NCI-H345 (cell line): ENCODE measurements at places on chromosomes 3 and 15.

DNA sequence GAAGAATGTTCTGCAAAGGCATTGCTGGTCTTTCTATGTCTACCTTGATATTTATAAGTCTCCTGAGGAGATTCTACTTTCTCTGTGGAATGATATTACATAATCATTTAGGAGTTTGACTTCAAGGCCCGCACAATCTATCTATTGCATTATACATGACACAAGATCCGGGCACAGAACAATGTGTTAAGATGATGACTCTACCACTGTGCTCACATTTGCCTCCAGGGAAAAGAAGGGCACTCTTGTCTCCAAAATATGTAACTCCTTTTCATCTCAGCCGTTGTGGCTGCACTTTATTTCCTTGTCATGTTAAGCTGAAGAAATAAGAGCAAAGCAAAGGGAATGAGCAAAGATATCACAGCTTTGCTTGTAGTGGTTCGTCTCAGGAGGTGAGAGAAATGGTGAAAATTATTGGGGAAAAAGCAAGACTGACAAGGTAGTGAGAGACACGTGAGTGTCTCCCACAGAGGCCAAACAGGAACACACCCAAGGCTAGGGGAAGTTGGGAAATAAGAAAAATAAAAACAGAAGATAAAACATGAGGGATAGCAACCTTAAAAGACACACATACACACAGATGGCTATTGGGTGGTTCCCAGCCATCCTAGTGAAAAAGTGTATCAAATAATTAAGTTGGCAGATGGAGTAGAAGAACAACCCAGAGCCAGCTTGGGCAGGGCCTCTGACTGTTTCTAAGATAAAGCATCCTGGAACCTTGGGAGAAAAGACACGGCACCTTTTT is 184.3 kb downstream of the P3H2 start:
- no peak for DNase-seq

GRCh38 chr3:21718161-21718765 is 32.7 kb downstream of the ZNF385D start:
- DNase-seq, result no peak

- DNase-seq, result no peak
These were observed 40.7 kb downstream of the SYN2 start for GRCh38 chr3:12044860-12045259.

GRCh38 chr3:195312714-195313113 is 41.8 kb upstream of the XXYLT1 start:
- DNase-seq, result no peak

DNA sequence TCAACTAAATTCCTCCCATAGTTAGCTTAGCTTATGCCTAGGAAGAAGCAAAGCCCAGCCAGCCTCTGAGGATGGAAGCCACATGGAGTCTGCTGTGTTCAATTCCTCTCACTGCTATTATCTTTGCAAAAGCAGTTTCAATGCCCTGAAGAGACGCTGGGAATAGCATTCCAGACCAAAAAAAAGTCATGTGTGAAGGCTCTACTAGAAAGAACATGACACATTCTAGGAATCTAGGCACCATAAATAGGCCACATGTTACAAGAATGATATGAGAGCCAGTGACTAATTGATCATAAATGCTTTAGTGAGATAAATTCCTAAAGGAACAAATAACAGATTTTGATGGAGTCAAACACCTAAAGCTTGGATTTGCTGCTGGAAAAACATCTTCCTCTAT is 800.8 kb downstream of the TUSC7 start:
- no peak for DNase-seq

DNA sequence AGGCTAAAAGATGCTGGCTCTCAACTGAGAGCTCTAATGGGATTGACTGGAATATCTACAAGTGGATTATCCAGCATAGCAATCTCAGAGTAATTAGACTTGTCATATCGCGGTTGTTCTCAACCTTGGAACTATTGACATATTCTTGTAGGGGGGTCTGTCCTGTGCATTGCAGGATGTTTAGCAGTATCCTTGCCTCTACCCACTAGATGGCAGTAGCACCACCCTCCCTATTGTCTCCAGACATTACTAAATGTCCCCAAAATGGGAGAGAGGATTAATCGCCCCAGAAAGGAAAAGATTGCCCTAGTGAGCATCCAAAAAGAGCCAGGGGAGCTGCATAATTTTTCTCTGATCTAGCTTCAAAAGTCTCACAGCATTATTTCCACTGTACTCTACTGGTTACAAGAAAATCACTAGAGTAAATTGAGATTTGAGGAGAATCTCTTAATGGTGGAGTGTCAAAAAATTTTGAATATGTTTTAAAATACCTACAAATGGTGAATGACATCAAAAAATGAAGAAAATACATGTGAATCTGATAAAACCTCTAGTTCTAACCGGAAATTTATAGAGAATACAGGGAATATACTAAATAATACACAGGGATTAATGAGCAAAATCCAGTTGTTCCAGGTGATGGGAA is 388.2 kb upstream of the AGTR1 start:
- DNase-seq, result peak; percentile 16

GRCh38 chr15:77654975-77655374 is 22.3 kb upstream of the LINGO1 start:
- DNase-seq, result no peak

- no peak for DNase-seq
These were observed 83.9 kb downstream of the ZIC1 start for GRCh38 chr3:147493065-147493464.

DNA sequence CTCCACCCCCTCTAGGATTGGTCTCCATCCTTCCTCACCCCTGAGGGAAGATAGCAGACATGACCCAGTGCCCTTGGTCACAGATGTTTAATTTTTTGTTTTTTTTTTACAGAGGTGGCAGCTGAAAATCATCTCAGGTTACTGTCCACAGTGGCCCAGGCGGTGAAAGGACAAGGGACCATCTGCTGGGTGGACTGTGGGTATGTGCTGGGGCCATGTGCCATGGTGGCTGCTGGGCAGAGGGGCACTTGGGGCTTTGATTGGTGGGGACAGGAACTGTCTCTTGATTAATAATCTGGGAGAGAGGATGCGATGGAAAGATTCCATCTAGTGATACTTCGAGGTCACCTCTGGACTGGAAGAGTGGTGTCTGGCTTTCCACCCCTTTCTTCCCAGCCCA is 25.4 kb downstream of the PDIA5 start:
- DNase-seq, result no peak

DNA sequence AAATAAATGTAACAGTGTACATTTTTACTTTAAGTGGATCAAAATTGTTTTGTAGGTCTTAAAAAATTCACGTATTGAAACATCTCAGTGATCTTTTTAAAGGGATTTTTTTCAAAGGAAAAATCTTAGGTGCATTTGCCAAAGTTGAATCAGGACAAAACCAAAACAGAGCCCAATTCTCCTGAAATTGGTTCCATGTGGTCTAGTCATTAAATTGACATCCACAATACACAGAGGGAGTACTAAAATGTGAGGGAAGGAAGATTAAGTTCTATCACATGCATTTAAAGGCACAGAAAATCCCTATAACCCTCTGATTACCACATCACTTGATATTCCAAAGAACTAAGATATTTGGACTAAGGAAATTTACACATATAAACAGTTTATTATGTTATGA is 39.3 kb upstream of the HDC start:
- DNase-seq, result no peak

- DNase-seq, result no peak
These were observed 105.4 kb downstream of the ABHD5 start for GRCh38 chr3:43796041-43796596.

GRCh38 chr3:75220932-75221331 is 443.2 kb upstream of the FRG2C start:
- DNase-seq, result no peak

DNA sequence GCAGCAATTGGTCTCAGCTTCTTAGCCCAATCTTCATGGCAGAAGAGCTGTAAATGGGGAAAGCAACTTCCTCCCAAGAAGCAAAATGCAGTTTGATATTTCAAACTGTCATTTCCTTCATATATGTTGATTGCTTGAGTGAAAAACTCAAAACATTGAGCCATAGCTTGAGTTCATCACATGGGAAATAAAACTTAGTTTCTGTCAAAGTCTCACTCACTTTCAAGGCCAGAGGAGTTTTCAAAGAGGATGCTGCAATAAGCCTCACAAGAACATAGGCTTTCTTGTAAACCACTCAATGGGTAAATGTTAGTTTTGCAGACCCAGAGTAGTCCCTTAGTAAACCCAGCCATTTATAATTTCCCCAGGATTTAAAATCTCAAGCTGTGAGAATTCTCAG is 29.1 kb upstream of the SUCLG2 start:
- no peak for DNase-seq

- no peak for DNase-seq
These were observed 28.3 kb downstream of the PDCD6IP start for GRCh38 chr3:33826688-33827087.

DNA sequence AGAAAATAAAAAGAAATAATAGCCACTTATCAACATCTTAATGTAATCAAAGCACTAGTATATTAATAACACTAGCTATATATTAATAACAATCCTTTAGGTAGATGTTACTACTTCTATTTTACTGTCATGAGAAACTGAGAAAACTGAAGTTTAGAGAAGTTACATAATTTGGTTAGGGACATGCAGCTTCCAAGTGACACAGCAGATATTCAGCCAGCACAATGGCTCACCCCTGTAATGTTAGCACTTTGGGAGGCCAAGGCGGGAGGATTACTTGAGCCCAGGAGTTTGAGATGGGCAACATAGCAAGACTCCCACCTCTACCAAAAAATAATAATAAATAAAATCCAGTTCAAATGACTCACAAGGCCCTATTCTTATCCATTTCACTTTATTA is 1.9 kb upstream of the UBR1 start:
- DNase-seq, result no peak

DNA sequence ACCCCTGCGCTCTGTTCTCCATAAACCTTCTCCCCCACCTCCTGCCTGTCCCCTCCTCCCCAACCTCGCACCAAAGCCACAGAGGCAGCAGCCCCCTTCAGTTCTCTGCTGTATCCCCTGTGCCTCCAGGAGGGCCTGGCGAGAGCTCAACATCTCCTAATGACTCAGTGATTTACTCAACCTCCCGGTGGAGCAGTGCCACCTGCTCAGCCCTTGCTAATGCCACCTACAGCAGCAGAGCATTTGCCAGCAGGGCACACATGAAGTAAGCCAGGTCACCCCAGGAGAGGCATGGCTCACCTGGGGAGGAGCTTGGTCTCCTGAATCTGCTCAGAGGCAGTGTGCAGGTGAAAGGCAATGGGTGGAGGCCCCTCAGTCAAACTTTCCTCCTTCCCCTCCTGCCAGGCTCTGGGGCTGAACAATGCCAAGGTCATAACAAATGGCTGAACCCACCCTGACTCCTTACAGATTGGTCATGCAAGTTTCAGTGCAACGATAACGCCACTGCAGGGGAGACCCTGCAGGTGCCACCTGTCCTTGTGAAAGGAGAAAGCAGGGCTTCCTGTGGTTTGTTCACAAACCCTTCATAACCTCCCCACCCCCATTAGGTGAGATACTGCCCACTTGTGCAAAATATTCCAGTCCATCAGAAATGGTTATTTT is 19.8 kb downstream of the TRPM1 start:
- DNase-seq, result peak; percentile 76

- no peak for DNase-seq
These were observed 141.5 kb downstream of the PLOD2 start for GRCh38 chr3:146019508-146019907.

GRCh38 chr3:113266738-113267137 is 55.4 kb downstream of the BOC start:
- DNase-seq, result peak; percentile 18

- no peak for DNase-seq
These were observed 130.4 kb upstream of the PLXNA1 start for GRCh38 chr3:126852511-126852910.

DNA sequence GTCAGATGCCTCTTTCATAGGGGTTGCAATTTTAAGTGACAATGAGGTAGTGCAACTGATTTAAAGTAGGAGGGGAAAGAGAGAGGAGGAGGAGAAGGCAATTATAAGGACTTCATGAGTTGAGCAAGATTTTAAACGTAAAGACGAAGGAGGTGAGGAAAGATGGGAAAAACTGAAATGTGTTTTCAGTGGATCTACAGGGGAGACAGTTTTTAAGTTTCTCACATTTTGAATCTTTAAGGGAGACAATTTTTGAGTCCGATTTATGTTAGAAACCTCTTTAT is 68.7 kb upstream of the LIMD1 start:
- no peak for DNase-seq

- no peak for DNase-seq
These were observed 53.7 kb upstream of the ATP11B start for GRCh38 chr3:182739619-182740018.

GRCh38 chr15:37537802-37538201 is 396.6 kb upstream of the TMCO5A start:
- DNase-seq, result no peak

GRCh38 chr3:154285221-154285620 is 39.1 kb downstream of the DHX36 start:
- DNase-seq, result no peak

DNA sequence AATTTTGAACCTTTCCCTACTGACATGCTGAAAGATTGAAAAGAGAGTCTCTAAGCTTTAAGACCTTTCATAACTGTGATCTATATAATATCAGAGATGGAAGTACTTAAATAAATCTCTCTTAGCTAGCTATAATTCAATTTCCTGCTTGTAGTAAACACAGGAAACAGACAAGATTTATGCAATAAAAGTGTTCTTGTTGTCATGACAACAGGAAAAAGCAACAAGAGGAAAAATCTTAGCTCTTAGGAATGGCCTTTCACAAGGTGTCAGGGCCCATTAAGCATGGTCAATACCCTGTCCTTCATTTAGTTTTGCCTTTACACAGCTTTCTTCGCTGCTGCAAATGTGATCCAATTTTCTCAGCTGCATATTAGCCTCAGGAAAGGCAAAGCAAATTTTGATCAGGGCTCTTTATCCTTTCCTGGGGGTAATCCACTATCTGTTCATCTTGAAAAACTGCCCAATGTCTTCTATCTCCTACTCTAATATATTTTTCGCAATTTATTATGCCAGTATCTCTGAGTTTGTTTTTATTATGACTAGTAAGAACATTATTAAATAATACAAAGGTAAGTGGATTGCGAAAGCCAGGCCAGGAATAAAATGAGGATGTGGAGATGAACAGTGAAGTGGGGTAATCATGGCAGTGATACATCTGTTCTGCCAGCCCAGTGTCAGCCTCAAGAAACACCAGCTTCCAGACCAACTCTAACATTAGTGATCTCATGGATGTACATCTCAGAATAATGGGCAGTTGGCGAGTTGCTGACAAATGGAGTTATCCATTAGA is 28.7 kb downstream of the SIDT1 start:
- DNase-seq, result no peak

GRCh38 chr3:127337911-127338531 is 50.2 kb upstream of the PRR20G start:
- no peak for DNase-seq
